ENCODE measurements at places on chromosomes 16 and 17. TPM values are rescaled to one million over a fixed set of nuclear protein-coding genes. Genes with fewer than 3 reads are reported as not detected.

DNA sequence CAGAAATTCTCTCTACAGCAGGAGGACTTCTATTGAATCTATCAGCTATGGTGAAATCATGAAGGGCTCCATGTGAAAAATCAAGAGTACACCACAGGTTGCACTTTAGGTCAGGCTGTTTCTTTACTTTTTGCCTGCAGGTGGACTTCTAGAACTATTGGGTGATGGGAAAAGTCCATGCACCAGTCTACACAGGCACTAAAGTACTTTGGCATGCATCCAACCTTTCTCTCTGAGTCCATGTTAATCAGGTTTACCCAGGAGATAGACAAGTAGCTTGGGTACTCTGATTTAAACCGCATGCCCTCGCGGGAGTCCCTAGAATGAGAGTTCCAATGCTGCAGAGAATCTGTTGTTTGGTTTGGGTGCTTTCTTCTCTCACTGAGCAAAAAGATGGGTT, 9.1 kb upstream of the ANKFN1 start:
- no peak for DNase-seq

- DNase-seq: no peak
Observed at GRCh38 chr16:14193316-14193871, 122.3 kb downstream of the MRTFB start.

DNA sequence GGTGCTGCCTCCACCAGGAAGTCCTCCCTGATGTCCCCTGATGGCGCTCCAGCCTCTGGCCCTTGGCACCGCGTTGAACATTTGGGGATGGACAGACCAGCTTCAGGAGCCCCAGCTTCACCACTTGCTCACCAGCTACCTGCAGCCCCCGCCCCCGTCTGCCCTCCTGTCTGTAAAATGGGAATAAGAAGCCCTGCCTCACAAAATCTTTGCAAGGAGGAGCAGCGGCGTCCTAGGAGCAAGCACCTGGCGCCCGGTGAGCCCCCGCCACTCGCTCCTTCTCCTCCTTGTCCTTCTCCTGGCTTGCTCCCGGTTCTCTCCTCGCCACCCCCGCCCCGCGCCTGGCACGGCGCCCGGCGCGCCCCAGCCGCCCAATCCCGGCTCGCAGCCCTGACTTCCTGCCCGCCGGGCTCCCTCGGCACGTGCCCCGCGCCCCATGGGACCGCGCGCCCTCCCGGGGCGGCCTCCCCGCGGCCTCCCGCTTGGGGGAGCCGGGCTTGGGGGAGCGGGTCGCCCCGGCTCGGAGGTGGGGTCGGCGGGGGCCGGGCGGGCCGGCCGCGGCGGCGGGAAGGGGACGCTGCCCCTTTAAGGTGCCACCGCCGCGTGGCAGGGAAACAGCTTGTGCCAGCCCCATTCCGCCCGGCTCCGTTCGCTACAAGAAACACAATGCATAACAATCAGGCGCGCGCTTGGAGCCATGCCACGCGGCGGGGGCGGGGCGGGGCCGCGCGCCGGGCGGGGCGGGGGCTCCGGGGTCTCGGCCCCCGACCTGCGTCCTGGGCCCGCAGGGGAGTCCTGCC, 9.1 kb upstream of the PPP1R1B start:
- DNase-seq: no peak

GRCh38 chr17:53168413-53168812, 654.3 kb upstream of the KIF2B start:
- DNase-seq: no peak

- no peak for DNase-seq
Observed at GRCh38 chr16:87369117-87369765, 14.3 kb downstream of the FBXO31 start.

DNA sequence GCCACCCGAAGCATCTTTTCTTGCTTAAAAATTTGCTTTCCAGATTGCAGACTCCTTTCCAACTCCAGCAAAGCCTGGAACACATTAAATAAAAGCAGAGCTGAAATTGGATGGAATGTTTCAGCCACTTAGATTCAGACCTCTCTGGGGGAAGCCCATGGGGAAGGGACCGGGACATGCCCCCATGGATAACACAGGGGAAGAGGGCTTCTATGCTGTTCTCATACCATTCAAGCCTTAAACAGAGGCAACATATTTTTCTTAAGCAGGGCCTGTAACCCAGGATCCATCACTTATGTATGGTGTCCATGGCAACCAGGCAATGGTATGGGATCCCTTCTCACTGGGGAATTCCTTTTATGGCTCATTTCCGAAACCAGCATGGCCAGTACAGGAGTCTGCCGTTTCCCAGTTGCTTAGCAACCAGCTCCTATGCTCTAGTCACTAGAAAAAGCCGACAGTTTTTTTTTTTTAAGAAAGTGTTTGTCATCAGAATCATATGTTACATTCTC, 62.0 kb upstream of the MARCHF10 start:
- DNase-seq: no peak

The ARHGDIG gene
- 1.7 TPM for total RNA-seq

The TBC1D26 gene
- total RNA-seq: not detected

The SLFN14 gene
- total RNA-seq: not detected

The IRX3 gene
- total RNA-seq: 1.5 TPM

The C16orf46 gene
- not detected for total RNA-seq
